PC-9 (cell line): ENCODE measurements at places on chromosomes 2 and 18.

DNA sequence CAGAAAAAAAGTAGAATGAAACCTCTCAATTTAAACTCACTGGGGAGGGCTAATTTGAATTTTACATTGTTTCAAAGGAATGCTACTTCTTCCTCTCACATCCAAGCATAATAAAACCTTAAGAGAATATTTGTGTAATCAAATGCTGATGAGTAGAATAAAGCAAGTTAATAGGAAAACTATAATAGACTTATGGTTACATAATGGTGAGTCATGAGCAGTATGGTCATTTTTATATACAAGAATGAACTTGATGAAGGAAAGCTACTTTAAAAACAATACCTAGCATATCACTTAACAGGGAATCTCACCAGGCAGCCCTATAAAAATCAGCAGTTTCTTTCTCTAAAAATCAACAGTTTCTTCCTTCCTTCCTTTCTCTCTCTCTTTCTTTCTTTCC lies 80.3 kb downstream of the VSNL1 start:
- DNase-seq, result no peak

DNA sequence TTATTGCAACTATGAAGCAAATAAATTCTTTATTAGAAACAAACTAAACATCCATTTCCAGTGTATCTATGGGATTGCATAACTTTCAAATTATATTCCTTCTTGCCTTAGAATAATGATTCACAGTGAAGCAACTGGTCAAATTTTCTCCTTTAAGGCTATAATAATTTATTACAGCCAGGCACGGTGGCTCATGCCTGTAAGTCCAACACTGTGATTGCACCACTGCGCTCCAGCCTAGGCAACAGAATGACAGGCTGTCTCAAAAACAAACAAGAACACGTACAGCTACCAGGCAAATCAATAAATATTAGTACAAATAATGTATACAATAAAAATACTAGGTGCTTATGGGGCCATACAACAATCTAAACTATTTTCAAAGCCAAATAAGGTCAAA lies 1416.2 kb downstream of the LRP1B start:
- DNase-seq, result no peak

GRCh38 chr2:146412625-146413024 lies 1432.2 kb upstream of the ACVR2A start:
- no peak for DNase-seq

GRCh38 chr2:100060875-100061274 lies 81.5 kb downstream of the AFF3 start:
- no peak for DNase-seq

- DNase-seq, result no peak
These were observed 173.6 kb downstream of the BCL2 start for GRCh38 chr18:63145851-63146555.

GRCh38 chr2:69499966-69500365 lies 62.7 kb upstream of the NFU1 start:
- no peak for DNase-seq

- no peak for DNase-seq
These were observed 182.3 kb downstream of the INO80D start for GRCh38 chr2:205903549-205904129.

DNA sequence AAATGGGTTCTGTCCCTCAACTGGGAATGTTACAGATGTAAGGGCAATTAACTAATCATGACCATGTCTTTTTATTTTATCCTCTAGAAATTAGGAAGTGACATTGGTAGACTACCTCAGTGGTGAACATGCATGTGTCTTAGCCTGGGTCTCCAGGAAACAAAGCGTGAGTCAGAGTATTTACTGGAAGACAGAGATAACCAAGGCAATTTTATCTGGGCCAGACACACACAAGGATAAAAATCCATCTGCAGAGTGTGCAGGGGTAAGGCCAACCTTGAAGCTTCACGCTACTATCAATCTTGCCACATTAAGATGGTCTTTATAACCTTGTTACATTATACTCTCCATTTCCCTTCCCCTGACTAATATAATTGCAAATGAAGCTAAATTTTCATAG lies 487.5 kb downstream of the SUCLG1 start:
- DNase-seq, result no peak

GRCh38 chr18:13035249-13035914 lies 44.2 kb downstream of the CEP192 start:
- no peak for DNase-seq

- no peak for DNase-seq
These were observed 72.4 kb downstream of the KIAA1328 start for GRCh38 chr18:36901277-36901701.

- no peak for DNase-seq
These were observed 349.2 kb downstream of the ADCYAP1 start for GRCh38 chr18:1253827-1254226.

DNA sequence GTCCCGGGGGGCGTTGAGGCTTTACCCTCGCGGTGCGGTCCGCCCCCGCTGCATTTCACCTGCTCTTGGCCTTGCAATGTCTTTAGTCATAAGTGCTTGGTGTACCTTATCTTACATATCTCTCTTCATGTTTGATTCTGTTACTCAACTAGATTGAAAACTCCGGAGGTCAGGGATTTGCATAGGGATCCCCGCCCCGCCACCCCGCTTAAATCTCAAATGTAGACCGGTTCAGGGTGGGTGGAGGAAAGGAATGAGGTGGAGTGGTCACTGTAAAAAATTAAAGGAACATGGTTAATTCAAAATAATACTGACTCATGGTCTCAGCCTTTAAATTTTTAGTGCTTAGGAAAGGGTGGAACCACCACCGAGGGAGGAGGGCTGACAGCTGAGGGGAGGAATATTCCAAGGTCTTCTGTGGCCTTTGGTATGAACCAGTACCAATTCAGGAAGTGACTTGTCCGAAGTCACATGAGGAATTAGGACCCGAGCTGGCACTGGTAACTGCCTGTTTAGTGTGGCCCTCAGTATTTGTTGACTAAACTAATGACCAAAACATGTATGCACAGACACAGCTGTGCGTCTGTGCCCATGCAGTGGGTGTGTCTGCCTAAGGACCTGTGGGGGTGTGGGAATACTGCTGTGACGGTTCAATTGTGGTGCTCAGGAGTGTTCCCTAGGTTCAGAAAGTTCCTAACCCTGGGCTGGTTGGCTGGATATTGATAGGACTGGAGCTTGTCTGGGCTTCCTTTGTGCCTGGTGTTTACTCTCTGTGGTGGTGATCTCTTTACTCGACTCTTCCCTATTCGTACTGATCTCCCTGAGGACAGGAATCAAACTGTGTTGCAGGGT lies 1.0 kb downstream of the PLEKHB2 start:
- peak; percentile 62 for DNase-seq

GRCh38 chr18:31044926-31045325 lies 2.4 kb upstream of the DSC3 start:
- DNase-seq, result no peak

DNA sequence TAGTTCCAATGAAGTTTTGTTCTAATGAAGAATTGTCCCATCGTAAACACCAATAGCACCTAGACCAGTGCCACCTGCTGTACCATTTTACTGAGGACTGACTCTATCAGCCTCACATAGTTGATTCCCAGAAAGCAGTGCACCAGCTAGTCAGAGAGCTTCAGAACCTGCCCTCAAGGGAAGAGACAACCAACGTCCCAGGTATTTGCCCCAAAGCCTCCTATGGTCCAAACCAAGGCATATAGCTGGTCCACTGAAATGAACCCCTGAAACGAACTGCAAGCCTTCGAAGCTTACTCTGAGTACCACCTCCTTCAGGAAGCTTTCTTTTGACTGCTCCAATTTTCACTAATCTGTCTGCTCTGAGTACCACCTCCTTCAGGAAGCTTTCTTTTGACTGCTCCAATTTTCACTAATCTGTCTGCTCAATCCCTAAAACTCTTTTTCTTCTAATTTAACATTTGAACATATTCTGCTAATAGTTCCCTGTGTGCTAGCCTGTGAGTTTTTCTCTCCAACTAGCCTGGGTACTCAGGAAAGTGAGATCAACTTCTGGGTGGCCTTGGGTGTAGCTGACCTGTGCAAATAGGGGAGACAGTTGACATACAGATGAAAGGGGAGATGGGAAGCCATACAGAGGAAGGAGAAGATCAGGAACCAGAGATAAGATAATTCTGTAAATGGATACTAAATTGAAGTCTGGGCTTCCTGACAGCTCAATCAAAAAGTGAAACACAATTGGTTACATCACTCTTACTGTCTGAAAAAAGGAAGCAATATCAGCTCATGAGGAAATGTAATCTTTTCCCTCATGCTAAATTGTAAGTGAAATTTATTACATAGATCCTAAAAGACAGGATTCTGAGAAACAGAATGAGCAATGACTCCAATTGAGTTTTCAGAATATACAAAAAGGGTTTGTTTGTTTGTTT lies 33.5 kb upstream of the EML4 start:
- no peak for DNase-seq

DNA sequence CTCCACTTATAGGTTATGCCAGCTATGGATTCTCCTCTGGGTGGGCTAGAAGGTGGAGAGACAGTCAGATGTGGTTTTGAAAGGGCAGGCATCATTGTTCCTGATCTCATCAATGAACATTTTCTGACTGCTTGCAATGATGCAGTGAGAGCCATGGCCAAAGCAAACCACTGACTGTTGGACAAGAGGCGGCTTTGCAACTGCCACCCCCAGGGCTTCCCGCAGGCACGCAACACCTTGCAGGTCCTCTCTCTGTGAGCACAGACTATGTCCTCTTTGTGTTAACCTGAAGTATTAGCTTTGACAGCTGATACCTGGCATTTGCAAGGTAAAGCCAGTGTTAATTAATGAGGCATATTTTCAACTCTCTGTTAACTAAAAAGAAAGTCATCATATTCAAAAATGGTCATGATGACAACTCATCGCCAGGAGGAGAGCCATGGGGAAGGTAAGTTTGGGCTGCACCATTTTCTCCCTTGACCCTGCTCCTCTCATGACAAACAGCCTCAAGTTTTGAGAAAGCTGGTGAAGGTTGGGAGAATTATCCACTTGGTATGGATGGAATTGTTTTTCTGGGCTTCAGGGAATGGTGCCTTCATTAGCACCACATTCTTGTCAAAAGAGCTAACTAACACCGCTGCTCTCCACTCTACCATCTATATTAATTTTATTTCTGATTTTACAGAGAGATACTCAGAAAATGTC lies 14.9 kb upstream of the FAM124B start:
- DNase-seq, result no peak

- DNase-seq, result no peak
These were observed 18.1 kb downstream of the PPP4R1 start for GRCh38 chr18:9596226-9596625.

DNA sequence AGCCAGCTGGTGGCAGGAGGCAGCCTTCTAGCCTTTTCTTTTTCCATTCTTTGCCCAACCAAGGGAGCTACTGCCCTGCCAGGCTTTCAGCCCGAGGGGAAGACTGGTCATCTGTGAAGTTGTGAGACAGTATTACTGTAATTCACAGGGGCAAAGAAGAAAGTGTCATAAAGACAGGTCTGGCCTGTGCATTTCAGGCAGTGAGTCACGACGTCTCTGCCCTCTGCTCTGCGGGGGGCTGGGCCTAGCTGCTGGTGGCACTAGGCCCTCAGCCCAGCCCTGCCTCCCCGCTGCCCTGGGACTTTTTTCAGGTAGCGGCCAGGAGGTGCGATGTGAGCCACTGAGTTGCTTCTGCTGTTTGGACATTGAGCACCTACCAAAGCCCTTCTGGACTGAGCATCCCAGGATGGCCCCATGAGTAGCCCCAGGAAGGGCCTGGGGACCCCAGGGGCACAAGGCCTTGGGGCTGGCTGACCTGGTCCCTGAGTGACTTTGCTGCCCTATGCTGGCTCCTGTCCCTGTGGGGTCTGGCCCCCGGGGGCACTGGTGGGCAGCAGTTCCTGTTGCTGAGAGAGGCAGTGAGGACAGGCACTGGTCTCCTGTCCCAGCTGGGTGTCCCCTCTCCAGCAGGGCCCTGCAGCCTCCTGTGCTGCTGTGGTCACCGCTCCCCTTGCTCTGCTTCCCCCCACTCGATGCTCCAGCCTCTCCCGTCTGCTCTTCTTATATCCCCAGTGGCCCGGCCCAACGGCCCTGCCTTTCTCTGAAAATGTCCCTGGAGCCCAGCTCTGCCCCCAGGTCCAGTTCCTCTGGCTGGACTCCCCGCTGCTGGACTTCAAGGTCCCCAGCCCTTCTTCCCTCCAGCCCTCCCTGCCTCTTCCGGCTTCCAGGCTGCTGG lies 7.0 kb downstream of the INHBB start:
- DNase-seq, result peak; percentile 98

DNA sequence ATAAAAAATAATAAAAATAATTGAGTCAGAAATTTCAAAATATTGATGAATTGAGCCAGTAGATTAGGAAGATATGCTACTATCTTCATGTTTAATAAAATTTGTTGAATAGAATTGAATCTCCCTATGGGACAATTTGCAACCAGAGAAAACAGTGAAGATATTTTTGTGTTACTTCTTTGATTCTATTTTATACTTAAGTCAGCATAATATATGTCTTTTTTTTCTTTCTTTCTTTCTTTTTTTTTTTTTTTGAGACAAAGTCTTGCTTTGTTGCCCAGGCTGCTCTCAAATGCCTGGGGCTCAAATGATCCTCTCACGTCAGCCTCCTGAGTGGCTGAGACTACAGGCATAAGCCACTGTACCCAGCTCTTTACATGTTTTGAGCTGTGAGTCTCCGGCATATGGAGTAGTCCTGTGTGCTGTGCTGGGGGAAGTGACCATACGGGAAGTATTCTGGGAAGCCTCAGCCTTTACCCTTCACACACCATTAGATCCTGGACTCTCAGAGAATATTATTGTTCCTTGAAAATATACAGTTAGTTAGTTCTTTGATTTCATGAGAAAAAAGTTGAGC lies 13.8 kb upstream of the IAH1 start:
- DNase-seq, result no peak

DNA sequence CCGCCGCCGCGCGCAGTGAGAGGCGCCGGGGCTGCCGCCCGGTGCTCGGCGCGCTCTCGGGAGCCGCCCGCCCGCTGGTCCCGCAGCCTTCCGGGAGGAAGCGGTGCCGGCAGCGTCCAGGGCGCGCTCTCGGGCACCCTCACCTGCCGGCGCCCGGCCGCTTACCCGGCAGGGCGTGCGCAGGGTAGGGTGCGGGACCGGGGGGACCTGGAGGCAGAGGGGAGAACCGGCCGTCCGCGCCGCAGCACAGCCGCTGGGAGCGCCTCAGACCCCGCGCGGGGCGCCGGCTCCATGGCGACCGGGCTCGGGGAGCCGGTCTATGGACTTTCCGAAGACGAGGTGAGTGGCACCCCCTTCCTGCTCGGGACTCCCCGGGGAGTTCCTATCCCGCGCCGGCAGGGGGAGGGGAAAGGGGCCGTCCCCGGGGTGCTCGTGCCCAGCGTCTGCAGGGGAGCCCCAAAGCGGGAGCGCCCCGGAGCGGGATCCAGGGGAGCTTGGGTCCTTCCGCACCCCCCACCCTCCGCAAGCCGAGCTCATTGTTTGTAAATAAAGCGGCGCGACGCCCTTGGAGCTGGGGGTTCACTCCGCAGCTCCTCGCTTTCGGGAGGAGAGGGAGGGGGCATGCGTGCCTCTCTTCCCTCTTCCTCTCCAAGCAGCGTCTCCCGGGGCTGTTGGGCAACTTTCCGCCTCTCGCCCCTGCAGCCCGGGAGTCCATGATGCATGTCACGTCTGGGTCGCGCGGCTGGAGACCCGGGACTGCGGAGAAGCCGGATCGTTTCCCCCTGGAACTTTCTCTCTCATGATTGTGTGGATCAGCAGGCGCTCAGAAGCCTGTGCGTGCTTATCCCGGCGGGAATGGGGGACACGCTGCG lies 580 bp downstream of the NEDD4L start:
- DNase-seq, result peak; percentile 31

GRCh38 chr2:40658941-40659340 lies 207.1 kb upstream of the SLC8A1 start:
- no peak for DNase-seq

- DNase-seq, result no peak
These were observed 41.7 kb downstream of the MYOM1 start for GRCh38 chr18:3177902-3178687.

- DNase-seq, result peak; percentile 6
These were observed 193.4 kb downstream of the TDRD15 start for GRCh38 chr2:21317131-21317530.

- DNase-seq, result no peak
These were observed 105.6 kb downstream of the MYO1B start for GRCh38 chr2:191350826-191351225.
